NCI-H2081 treated with DMSO at 0.1 percent for 48 hours (cell line): ENCODE measurements at places on chromosomes 1 and 21.
A peak's percentile ranks its signal among the peaks of the same experiment; 100 is the strongest.

DNA sequence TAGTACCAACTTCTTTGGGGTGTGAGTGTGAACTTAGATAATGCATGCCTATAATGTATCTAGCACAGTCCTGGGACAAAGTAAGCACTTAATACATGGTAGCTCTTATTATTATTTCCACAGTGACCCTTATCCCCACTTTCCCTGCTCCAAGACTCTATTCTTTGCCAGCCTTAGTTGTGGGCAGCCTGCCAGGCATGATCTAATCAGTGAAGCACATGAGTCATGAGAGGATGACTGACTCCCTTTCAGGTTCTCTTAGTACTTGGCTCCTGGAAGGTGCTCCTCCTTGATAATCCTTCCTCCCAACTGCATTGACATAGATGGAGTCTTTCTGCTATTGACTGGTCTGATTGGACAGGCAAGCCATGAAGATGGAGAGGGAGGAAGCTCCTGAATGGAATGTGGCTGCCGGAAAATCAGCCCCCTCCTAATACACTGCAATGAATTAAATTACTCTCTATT lies 17.4 kb upstream of the GNG12 start:
- DNase-seq = no peak

DNA sequence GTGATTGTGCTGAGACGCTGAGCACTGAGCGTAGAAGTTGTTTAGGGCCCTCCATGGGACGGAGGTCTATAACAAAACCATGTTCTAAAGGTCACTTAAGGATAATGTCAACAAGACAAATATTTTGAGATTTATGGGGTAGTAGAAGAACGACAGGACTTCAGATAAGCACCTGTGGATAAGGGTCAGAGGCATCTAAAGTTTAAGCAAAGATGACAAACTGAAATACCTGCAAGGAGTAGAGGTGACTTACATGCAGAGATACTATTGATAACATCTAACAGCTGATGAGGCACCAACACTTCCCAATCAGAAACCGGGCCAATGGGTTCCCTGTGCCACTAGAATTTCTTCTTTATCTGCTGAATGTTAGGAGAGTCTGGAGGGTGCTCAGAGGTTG lies 83.5 kb downstream of the CENPF start:
- no peak for DNase-seq

GRCh38 chr1:200985481-200985880 lies 38.0 kb downstream of the KIF21B start:
- no peak for DNase-seq

DNA sequence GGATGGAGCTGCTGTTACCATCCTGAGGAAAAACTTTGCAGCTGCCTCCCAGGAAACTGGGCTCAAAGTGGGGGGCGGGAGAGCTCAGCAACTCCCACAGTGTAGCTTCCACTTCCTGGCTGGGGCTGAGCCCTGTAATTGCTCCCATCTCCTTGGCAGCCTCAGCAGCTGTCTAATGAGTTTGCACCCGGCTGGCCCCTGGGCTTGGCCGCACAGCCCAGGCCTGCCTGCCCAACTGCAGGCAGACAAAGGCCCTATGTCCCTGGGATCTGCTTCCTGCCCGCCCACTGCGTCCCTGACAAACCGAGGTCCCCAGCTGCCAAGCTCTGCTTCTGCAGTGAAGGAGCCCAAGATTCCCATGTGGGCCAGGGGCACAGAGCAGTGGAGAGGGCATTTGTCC lies 30.1 kb downstream of the EDN2 start:
- no peak for DNase-seq

GRCh38 chr21:16579538-16579937 lies 849.8 kb downstream of the USP25 start:
- no peak for DNase-seq

- no peak for DNase-seq
Observed at GRCh38 chr1:245179706-245180105, 24.9 kb downstream of the KIF26B start.

- no peak for DNase-seq
Observed at GRCh38 chr21:33244082-33244778, 14.5 kb downstream of the IFNAR2 start.

DNA sequence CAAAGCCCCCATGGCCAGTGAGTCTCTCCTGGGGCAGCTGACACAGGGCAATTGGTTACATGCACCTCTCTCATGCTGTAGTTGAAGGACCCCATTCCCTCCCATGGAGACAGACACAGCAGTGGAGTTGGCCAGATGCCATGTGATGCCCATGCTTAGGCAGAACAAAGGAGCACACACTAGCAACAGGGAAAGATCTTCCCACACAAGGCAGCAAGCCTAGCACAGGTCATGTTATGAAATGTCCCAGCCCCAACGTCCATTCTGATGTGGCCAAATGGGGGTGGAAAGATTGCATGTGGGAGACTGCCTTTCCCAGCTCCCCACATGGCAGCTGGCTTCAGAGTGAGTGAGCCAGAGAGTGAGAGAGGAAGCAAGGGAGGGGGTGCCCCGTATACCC lies 34.5 kb downstream of the AADACL4 start:
- DNase-seq = no peak

- no peak for DNase-seq
Observed at GRCh38 chr1:159914252-159915018, 10.9 kb downstream of the TAGLN2 start.

GRCh38 chr1:48659801-48660200 lies 116.9 kb downstream of the BEND5 start:
- DNase-seq = no peak

GRCh38 chr21:46486481-46487126 lies 27.9 kb downstream of the DIP2A start:
- DNase-seq = no peak

DNA sequence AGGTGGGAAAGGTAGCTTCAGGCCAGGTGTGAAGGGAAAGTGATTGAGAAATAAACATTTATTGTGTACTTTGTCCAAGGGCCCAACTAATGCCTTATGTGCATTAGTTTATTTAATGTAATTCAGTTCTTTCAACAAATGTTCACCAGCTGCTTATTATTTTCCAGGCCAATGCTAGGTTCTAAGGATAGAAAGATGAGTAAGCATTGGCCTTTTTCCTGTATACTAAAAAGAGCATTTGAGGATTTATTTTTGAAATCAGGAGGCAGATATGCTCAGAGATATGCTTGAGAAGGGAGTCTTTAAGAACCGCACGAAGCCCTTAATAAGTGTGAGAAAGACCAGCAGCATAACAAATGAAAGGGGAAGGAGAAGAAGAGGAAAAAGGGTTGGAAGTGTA lies 32.0 kb downstream of the CLCA1 start:
- DNase-seq = no peak

- DNase-seq = no peak
Observed at GRCh38 chr1:32066489-32066873, 6.3 kb upstream of the TMEM39B start.

DNA sequence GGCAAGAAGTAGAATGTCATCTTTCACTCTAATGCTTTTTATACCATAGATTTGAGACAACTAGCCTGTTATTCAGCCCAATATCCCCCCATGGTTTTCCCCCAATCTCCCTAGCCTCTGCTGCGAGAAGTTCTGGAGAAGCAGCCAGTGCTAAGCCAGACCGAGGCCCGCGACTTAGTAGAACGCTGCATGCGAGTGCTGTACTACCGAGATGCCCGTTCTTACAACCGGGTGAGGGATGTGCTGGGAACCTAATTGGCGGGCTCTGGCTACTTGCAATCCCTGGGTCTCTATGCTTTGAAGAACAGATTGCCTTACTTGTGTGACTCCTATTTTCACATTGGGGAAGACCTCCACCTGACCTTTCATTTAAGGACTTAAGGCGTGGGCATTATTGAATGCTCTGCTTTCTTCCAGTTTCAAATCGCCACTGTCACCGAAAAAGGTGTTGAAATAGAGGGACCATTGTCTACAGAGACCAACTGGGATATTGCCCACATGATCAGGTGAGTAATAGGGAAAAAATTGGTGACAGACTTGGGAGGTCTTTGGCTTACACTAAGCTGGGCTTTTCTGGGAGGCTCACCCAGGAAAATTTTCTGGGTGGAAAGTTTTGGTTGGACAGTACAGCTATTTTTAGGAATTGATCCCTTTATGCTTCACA lies 1.9 kb downstream of the PSMB4 start:
- DNase-seq = no peak

- peak; percentile 26 for DNase-seq
Observed at GRCh38 chr1:55833529-55834091, 618.4 kb upstream of the USP24 start.

DNA sequence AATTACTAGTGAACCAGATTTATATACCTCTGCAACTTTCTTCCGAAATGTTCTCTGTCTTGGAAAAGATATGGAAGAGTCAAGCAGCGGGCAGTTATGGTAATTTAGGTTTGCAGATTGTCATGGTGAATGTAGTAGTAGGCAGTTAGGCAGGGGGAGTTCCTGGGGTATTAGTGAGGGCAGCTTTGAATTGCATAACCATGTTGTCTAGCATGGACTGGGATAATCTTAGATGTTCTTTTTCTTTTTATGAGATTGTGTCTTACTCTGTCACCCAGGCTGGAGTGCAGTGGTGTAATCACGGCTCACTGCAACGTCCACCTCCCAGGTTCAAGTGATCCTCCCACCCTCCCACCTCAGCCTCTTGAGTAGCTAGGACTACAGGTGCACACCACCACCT lies 25.0 kb downstream of the MACF1 start:
- no peak for DNase-seq

- no peak for DNase-seq
Observed at GRCh38 chr1:175503538-175503937, 239.9 kb downstream of the TNR start.

- no peak for DNase-seq
Observed at GRCh38 chr21:18417141-18417790, 13.7 kb upstream of the TMPRSS15 start.

GRCh38 chr1:30525971-30526651 lies 197.3 kb downstream of the MATN1 start:
- no peak for DNase-seq

GRCh38 chr1:116356673-116357072 lies 16.4 kb upstream of the ATP1A1 start:
- no peak for DNase-seq

DNA sequence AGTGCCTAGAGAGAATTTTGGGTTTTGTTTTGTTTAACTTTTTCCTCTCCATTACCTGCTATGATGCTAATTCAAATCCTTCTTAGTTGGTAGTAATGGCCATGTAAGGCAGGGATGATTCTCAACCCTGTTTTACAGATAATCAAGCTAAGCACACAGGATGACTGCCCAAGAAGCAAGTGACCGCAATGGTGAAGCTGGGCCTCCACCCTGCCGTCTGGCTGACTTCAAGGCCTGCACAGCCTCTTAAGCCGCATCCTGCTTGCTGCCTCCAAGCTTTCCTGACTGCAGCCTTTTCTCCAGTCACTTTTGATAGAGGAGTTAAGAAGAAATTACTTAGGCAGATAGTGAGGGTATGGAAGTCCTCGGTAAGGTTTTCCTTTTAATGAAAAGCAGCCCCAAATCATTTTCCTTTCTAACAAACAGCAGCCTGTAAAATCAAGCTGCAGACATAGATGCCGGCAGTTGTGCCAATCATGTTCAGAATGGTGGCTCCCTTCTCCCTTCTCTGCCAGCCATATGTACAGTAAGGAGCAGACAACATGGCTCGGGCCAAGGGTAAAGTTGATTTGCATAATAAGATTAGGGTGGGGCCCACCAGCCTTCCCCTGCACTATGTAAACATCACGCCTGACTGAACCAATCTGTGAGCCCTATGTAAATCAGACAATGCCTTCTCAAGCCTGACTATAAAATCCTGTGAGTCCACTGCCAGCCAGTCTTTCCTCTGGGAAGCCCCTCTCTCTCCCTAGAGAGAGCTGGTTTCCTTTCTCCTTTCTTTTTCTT lies 8.8 kb upstream of the CTBS start:
- DNase-seq = no peak

- no peak for DNase-seq
Observed at GRCh38 chr1:96559707-96560596, 161.6 kb upstream of the PTBP2 start.

DNA sequence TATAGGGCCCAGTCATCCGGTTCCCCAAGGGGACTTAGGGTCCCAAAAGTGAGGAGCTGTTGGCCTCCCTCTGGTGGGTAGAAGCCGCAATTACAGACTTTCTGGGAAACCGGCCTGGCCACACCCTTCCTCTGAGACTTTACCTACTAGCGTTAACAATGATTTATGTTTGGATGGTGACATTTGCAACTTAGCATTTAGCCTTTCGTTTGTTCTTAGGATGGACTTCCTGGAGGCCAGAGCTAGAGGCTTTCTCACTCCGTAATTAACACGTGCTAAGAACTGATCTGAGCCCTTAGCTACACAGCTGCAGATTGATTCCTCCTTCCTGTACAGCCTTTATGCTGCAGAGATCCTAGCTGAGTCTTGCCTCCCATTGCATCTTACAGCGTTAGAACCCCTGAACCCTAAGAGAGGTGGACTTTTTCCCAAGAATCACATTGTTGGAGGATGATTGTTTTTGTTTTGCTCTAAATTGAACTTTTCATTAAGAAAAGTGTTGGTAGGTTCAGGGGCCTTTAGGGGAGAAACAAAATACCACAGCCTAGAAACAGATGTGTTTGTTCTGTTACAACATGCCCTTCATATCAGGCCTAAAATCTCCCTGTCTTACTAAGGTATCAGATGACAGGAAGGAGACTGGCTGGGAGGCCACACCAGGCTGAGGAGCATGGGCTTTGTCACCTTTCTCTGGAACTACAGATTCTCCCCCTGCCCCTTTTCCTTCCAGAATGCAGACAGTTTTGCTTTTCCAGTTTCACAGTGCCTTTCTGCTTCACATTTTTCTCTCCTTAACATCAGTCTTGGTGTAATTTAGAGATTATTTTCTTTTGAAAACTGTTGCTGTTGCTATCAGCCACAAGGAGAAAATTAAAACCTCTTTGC lies 1.9 kb downstream of the S100A11 start:
- DNase-seq = no peak

DNA sequence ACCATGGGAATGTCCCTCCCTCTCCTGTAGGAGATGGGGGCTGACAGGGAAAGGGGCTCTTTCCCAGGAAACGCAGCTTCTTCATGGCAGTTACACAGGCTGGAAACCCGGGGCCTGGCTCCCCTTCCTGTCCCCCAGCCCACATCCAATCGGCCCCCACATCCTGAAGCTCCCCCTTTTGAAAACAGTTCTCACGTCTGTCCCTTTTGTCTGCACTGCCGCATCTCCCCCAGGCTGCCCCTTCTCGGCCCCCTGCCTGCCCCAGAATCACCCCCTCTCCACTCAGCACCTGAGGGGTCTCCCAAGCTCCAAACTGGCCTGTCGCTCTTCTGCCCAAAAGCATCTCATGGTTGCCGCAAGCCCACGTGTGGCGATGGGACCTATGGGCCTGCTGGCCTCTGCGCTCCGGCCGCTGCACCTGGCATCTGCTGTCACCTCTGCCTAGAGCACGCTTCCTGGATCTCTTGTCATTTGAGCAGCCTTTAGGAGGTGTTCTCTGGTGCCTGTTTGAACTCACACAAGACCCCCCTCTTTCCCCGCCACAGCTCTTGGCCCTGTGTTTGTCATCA lies 867 bp downstream of the SLC1A7 start:
- no peak for DNase-seq

GRCh38 chr1:44723496-44724295 lies 7.3 kb downstream of the RNU5D-1 start:
- no peak for DNase-seq

- no peak for DNase-seq
Observed at GRCh38 chr1:19744335-19744743, 55.4 kb downstream of the TMCO4 start.

GRCh38 chr1:64915381-64916274 lies 50.7 kb downstream of the JAK1 start:
- no peak for DNase-seq
